NCI-H1930 (cell line): ENCODE measurements at places on chromosomes 1 and 21.

- peak; percentile 14 for DNase-seq
Measured at GRCh38 chr1:165408518-165408917, 36.4 kb downstream of the RXRG start.

- DNase-seq: no peak
Measured at GRCh38 chr1:94239796-94240195, 2.4 kb upstream of the ARHGAP29 start.

DNA sequence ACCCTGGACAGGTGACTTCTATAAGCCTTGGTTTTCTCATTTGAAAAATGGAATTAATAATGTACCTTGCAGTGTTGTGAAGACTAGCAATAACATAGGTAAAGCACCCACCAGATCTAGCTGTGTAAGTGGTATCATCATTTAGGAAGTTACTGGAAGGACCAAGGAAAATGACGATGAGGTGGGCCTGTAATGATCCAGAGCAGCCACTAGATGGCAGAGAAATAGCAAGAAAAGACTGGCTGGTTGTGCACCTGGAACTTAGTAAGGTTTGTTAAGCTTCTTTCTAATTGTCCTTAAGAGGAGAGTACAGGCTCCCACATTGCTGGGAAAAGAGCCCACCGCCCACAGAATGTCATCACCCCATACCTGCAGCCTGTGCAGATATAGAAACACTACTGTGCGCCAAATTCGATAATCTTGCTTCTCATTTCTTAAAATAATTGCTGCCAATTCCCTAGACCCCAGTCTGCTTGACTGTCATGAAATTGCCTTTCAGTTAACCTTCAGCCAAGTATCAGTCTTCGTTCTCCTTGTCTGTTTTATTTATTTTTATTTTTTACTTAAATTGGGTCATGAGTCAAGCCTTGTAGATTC is 37.2 kb downstream of the WNT4 start:
- no peak for DNase-seq

DNA sequence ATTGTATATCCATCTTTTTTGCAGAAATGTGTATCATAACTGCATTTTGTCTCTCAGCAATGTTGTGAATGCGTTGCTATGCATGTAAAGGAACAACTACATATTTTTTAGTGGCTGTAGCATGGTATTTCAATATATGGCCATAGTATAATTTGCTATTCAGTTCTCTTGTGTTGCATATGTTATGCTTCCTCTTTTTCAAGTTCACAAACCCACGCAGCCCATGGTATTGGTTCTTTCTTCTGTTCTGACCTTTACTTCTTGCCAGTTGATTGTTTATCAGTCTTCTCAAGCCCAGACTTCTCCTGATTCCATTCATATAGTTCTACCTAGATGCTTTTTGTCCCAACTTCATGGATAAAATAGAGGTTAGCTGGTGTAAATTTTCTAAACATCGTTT is 6.1 kb downstream of the SLC22A15 start:
- DNase-seq: no peak

- no peak for DNase-seq
Measured at GRCh38 chr1:182473556-182473955, 23.6 kb downstream of the RGSL1 start.

GRCh38 chr1:226643177-226643576 is 94.6 kb downstream of the STUM start:
- no peak for DNase-seq

- no peak for DNase-seq
Measured at GRCh38 chr1:109438798-109439297, 12.6 kb upstream of the PSMA5 start.

- DNase-seq: no peak
Measured at GRCh38 chr1:151542710-151543129, 2.6 kb downstream of the TUFT1 start.

GRCh38 chr1:237834461-237834860 is 56.3 kb downstream of the ZP4 start:
- DNase-seq: no peak
